ENCODE measurements at places on chromosomes 6 and 20.

DNA sequence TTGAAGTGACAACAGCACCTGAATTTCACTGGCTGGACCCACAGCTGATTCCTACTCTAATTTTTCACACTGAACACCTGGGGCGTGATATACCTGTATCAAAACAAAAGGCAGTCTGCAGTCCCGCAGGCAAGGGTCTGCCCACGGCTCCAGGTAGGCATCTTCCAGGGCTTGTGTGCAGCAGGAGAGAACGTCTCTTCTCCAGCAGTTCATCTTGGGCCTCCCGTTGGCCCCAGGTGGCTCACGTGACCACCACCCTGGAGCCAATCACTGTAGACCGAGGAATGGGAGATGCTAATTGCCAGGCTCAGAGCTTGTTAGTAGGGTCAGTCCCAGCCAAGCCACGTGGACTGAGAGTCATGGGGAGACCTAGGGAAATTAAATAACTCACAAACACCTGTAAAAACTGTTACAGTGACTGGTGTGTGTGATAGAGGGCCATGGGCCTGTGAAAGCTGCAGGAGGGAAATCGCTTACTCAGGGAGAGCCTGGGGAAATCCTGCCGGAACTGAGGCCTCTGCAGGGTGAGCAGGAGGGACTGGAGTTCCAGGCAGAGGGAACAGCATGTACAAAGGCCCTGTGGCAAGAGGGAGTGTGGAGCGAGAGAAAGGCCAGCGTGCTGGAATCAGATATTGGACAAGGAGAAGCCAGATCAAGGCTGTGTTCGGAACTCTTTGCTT, 83.4 kb downstream of the EYA2 start:
- no peak for DNase-seq

DNA sequence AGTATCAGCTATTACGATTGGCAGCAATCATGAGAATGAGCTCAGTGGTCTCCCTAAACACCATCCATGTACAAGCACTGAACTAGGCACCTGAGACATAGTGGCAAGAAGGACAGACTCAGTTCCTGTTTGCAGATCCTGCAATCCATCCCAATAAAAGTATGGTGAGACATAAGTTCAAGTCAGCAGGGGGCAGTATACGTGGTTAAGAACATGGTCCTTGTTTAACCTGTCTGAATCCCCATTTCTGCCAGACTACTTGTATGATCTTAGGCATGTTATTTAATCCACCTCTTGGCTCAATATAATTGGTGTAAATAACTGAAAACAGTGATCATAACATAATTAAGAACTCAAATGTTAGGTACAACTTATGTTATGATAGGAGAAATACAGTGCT, 33.2 kb upstream of the PNISR start:
- DNase-seq: no peak

DNA sequence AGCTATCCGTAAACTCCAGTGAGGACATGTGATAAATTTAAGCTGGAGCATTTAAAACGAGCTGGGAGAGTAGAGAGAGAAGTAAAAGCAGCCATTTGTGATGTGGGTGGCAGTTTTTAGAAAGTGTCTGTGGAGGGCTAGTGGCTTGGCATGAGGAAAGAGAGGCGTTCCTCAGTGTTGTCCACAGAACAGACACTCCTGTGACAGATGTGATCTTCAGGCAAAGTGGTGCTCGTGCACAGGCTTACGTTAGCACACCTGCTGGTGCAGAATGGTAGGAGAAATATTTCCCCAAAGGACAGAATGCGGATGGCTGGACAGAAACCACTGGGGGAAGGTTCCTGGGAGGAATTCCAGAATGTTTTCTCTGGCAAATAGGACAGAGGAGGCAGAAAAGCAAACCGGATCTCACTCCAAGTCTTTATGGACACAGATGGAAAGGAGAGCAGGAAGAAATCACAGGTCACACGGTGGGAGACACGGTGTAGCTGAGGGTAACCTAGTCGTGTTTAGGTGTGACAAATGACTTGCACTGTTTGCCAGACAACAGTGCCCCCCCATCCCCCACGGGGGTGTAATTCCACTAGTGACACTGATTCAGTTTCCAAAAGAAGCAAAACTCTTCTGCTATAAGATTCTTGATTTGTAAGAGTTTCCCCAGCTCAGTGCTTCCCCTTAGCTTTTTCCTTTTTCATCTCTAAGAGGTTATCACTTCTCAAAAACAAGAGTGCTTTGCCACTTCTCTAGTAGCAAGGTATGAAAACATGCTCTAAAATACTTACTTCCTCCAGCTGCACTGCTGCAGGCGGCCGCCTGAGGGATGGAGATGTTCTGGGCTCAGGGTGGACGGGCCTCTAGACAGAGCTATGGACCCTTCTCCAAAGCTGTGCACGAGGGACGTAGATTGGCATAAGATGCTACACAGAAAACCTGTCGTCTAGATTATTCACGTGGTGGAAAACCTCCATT, 293.2 kb downstream of the QKI start:
- no peak for DNase-seq

- DNase-seq: no peak
Observed at GRCh38 chr6:125083684-125083990, 69.9 kb upstream of the TPD52L1 start.

- no peak for DNase-seq
Observed at GRCh38 chr6:108294297-108294726, 542 bp upstream of the AFG1L start.

GRCh38 chr6:106136845-106137244, 50.7 kb downstream of the PRDM1 start:
- DNase-seq: no peak

Data from CD4-positive, alpha-beta T cell treated with Interleukin-15 for 4 hours (primary cell).